NCI-H187 treated with DMSO at 0.1 percent for 48 hours (cell line): ENCODE measurements at places on chromosomes 16 and 17.

DNA sequence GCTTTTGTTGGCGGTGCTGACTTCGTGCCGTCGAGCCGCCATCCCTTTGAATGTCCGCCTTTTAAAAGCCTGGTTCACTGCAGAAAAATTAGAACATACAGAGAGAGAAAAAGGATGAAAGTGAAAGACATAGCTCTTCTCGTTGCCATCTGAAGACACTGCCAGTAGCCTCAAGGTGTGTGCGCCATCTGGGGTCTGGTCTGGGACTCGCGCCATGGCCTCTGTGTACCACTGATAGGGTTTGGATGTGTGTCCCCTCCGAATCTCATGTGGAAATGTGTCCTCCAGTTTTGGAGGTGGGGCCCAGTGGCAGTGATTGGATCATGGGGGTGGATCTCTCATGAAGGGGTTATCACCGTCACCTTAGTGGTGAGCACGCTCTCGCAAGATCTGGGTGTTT lies 15.5 kb downstream of the GSE1 start:
- no peak for DNase-seq

DNA sequence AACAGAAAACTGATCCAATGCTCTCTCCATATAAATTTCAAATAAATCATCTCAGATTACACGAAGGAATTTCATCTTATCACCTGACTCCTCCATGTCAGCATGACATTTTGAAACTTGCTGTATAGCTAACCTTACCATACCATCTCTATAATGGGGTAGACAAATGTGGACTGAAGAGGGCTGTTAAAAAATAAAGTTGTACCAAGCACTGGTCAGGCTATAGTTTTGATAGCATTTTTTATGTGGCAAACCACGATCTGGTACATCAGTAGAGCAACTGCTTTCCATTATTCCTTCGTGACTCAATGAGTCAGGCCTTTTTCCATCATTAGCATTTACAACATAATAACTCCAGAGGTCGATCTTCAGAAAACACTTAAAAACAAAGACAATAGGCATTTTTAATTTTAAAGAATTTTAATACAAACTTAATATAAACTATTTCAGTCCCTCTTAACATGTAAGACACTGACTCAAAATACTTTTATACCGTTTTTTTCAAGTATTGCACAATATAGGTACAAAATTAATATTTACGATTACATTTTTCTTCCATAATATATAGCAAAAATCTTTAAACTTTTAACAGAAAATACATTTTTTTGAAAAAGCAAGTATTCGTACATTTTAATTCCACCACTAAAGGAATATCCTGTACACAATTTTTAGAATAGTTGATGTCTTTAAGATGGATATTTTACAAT lies 4.2 kb downstream of the TOB1 start:
- DNase-seq = no peak

GRCh38 chr16:982145-983043 lies 824 bp downstream of the SOX8 start:
- no peak for DNase-seq

DNA sequence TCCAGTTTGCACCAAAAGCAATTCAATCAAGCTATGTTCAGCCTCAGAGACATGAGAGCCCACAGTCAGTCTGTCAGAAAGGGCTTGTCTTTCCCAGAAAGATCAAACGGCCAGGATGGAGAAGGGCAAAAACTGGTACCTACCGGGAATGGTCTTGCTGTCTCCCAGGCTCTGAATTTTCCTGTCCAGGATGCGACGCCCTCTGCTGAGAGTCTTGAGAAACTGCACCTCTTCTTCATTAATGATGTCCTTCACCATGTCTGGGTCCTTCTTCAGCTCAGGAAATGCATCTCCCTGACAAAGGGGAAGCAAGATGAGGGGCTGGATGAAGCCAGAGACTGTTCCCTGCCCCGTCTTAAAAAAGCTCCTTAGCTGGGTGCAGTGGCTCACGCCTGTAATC lies 15.8 kb upstream of the EXOSC6 start:
- DNase-seq = no peak

- no peak for DNase-seq
These were observed 185.1 kb downstream of the CDK5R1 start for GRCh38 chr17:32671896-32672295.

GRCh38 chr16:23131931-23132621 lies 17.2 kb downstream of the USP31 start:
- no peak for DNase-seq

- DNase-seq = no peak
These were observed 363.4 kb downstream of the C16orf95 start for GRCh38 chr16:86953631-86954391.

DNA sequence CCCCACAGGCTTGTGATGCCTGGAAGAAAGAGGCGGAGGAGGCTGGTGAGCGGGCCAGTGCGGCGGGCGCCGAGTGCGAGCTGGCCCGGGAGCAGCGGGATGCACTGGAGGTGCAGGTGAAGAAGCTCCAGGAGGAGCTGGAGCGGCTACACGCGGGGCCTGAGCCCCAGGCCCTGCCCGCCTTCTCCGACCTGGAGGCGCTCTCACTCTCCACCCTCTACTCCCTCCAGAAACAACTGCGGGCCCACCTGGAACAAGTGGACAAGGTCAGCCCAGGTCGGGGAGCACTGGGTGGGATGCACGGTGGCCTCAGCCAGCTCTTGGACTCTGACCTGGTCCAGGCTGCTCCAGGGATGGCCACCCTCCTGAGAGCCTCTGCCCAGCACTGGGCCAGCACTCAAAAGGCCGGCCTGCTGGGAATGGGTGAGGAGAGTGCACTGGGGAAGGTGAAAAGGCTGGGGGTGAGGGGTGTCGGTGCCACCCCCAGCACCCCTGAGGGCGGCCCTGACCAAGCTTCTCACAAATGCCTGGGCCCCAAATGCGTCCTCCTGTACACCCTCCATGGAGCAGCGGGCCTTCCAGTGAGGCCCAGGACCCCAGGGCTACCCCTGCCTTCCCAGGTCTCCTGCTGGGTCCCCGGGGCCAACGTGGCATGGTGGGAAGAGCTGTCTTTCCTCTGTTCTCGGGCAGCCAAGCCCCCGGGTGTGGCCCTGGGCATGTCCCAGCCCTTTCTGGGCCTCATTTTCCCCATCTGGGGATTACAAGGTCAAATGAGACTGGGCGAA lies 20.8 kb downstream of the UNC13D start:
- DNase-seq = no peak

DNA sequence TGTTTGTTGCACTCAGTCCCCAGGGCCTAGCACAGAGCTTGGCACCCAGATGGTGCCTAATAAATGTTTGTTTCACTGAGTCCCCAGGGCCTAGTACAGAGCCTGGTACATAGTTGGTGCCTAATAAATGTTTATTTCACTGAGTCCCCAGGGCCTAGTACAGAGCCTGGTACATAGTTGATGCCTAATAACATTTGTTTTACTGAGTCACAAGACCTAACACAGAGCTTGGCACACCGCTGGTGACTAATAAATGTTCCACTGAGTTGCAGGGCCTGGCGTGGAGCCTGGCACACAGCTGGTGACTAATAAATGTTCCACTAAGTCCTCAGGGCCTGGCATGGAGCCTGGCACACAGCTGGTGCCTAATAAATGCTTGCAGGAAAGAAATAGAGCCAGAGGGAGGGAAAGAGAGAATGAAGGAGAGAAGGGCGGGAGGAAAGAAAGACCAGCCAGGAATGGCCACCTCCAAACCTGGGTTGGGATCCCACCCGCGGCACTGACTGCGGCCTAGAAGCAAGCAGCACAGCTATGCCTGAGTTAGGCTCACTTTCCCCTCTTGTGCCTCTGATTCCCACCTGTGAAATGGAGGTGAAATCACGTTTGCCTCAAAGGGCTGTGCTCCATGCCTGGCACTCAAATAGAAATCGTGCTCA lies 7.5 kb downstream of the SLC5A11 start:
- DNase-seq = no peak

- DNase-seq = no peak
These were observed 19.8 kb upstream of the NF1 start for GRCh38 chr17:31074772-31075555.

GRCh38 chr17:69573396-69573795 lies 158.9 kb downstream of the MAP2K6 start:
- DNase-seq = no peak

GRCh38 chr17:57522042-57523005 lies 222.8 kb downstream of the CCDC182 start:
- peak; percentile 55 for DNase-seq

- DNase-seq = no peak
These were observed 16.0 kb downstream of the SLC38A8 start for GRCh38 chr16:84026606-84027005.

- DNase-seq = no peak
These were observed 1.9 kb downstream of the GPR142 start for GRCh38 chr17:74369221-74369620.

DNA sequence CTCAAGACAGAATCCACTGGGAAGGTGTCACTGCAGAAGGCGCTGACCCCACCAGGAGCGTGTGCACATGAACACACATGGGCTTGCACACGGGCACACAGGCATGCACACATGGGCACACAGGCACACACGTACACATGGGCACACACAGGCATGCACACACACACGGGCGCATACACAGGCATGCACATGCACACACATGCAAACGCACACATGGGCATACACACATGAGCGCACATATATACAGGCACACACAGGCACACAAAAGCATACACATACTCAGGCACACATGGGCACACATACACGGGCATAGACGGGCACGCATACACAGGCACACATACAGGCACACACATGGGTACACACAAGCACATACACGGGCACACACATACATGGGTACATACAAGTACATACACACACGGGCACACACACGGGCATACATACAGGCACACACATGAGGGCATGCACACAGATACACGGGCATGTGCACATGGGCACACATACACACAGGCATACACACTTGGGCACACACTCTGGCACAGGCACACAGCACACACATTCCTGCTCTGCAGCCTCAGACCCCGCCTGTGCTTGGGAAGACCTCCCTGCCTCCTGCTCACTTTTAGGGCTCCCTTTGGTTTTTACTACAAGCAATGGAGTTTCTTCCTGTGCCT lies 86.8 kb downstream of the ZNF778 start:
- no peak for DNase-seq
